HFFc6 (cell line): ENCODE measurements at places on chromosomes 4 and X.

DNA sequence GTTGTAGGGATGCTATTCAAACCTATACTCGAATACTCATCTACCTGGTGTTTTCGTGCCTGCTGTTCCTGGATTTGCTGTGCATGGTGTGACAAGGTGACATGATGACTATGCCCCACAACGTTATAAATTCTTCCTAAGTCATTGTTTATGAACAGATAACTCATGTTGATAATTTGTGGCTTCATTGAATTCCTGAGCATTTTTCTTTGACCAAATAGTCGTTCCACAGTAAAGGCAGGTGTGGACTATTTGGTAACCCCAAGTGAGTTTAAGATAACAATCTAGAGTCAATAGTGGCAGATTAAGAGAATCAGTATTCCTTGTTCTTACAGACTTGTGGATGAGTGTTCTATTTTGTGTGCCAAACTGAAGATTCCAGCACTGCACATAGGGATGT lies 59.9 kb downstream of the SNX25 start:
- peaks cover 61% of the 10 kb centered on the region for H3K4me1 ChIP-seq
- no peak overlapping the region for H3K4me3 ChIP-seq
- H3K27ac ChIP-seq = no peak overlapping the region
- H3K27me3 ChIP-seq = no peaks in the 10 kb centered on the region; the same call in 1 of the 2 replicates

- no peaks in the 10 kb centered on the region for H3K27me3 ChIP-seq
- H3K4me1 ChIP-seq = no peaks in the 10 kb centered on the region
- no peaks in the 10 kb centered on the region for H3K36me3 ChIP-seq
- DNase-seq = no peak
Measured at GRCh38 chrX:140701480-140701879, 8.1 kb upstream of the LINC00632 start.

GRCh38 chrX:3465017-3465416 lies 118.6 kb upstream of the MXRA5 start:
- H3K27ac ChIP-seq = no peak overlapping the region
- H3K4me1 ChIP-seq = peaks cover 18% of the 10 kb centered on the region
- no peak for DNase-seq
- no peaks in the 10 kb centered on the region for H3K36me3 ChIP-seq
- H3K27me3 ChIP-seq = peaks cover 4% of the 10 kb centered on the region; the same call in 1 of the 2 replicates

- H3K4me1 ChIP-seq = peaks cover 68% of the 10 kb centered on the region
- no peak overlapping the region for H3K27ac ChIP-seq
- H3K36me3 ChIP-seq = no peaks in the 10 kb centered on the region
- DNase-seq = no peak
Measured at GRCh38 chr4:15455290-15455689, 14.4 kb upstream of the CC2D2A start.

GRCh38 chrX:28586286-28586685 lies 960 bp upstream of the IL1RAPL1 start:
- no peak overlapping the region for H3K4me3 ChIP-seq
- no peaks in the 10 kb centered on the region for H3K27me3 ChIP-seq
- no peak overlapping the region for H3K27ac ChIP-seq
- H3K4me1 ChIP-seq = no peaks in the 10 kb centered on the region
- no peak for DNase-seq
- no peaks in the 10 kb centered on the region for H3K36me3 ChIP-seq

DNA sequence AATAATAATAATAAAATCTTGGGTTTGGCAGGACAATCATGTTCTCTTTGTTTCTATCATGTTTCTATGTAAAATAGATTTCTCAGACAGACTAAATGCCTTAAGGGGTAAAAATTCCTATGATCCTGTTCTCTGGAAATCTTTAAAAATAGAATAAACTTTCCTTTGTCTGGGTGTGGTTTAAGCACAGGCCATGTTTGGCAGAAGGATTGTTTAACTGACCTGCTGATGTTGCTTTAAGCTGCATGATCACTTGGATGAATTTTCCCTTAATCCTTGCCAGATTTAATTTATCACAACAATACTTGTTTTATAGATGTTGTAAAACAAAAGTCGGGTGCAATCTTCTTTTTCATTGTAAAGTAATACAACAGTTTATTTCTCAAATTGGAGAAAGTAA lies 341.7 kb upstream of the FAT1 start:
- H3K27me3 ChIP-seq = peaks cover 3% of the 10 kb centered on the region
- DNase-seq = no peak
- H3K4me1 ChIP-seq = peaks cover 9% of the 10 kb centered on the region
- no peak overlapping the region for H3K27ac ChIP-seq

DNA sequence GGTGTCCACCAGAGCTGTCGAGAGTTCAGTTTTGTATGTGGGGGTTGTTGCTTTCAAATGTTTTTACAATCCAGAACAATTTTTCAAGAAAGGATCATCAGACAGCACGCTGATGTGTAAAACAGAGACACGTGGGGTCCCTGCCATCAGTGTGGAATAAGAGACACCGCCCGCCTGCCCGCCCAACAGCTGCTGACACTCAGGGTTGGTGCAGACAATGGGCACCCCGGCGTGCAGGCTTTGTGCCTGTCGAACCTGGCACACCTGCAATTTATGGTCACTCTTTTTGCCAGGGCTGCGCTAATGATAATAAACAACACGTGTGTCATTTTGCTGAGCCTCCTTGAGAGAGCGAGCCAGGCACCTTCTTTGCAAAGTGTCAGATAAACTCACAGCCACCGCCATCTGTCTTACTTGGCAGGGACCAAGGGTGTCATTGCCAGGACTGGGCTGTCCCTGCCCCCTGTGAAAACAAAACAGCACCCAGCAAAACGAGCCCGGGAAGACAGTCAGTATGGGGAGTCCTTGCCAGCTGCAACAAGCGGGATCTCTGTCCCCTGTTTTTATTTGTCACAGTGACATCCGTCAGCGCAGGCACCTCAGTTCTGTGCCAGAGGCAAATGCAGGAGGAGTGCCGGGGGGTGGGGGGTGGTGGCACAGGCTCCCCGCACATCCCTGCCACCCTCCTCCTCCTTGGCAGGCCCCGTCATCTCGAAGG lies 69.1 kb downstream of the PSAPL1 start:
- H3K27me3 ChIP-seq = peaks cover 45% of the 10 kb centered on the region
- no peak for DNase-seq
- H3K4me1 ChIP-seq = no peaks in the 10 kb centered on the region
- H3K27ac ChIP-seq = no peak overlapping the region

DNA sequence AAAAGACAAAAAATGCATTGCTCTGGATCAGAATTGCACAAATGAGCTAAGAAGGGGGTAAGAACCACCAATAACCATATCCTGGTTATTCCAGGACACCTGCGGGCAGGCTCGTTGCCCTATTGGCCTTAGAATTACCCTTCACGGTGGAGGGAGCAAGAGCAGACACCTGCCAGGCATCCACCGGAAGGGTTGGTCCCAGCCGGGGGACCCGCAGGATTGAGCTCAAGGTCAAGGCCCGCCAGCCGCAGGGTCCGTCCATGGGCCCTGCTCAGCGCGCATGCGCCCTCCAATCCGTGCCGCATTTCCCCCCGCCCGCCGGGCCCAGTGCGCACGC lies 575 bp downstream of the SLC25A6 start:
- peak overlapping the region; percentile 91 for H3K27ac ChIP-seq
- peaks cover 40% of the 10 kb centered on the region for H3K36me3 ChIP-seq
- no peak for DNase-seq
- H3K4me1 ChIP-seq = peaks cover 47% of the 10 kb centered on the region
- peaks cover 6% of the 10 kb centered on the region for H3K27me3 ChIP-seq

GRCh38 chrX:20382082-20382481 lies 115.4 kb upstream of the RPS6KA3 start:
- no peak overlapping the region for H3K4me3 ChIP-seq
- DNase-seq = no peak
- peaks cover 8% of the 10 kb centered on the region for H3K4me1 ChIP-seq
- H3K27ac ChIP-seq = no peak overlapping the region
- peaks cover 1% of the 10 kb centered on the region; the same call in 1 of the 2 replicates for H3K27me3 ChIP-seq
- no peaks in the 10 kb centered on the region for H3K36me3 ChIP-seq

DNA sequence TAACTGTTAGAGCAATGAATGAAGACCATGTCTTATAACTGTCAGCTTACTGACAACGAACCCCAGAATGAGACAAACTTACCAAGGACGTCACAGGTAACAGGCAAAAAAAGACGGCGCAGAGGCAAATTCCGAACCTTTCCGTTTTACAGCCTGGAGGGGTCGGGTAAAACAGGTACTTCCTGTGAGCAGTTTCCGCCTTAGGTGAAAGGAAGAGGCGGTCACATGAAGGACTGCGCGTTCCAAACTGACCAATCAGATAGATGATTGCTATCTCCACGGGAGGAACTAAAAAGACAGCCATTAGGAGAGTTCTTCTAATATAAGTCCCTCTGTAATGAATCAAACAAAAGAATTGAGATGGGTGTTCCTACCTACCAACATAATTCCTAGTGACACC lies at the start of gene COX7B2:
Gene COX7B2 (minus strand): TSS at position 168 of the 400 bp plus-strand sequence. CDS start 174,053 bp downstream, outside the sequence.
- DNase-seq = no peak
- no peaks in the 10 kb centered on the region for H3K36me3 ChIP-seq
- H3K4me3 ChIP-seq = no peak within 1 kb of the TSS
- H3K4me1 ChIP-seq = no peaks in the 10 kb centered on the region
- no peak within 1 kb of the TSS for H3K27ac ChIP-seq

- peak overlapping the region; percentile 33; the same call in 1 of the 2 replicates for H3K27ac ChIP-seq
- H3K4me1 ChIP-seq = peaks cover 7% of the 10 kb centered on the region
- H3K4me3 ChIP-seq = no peak overlapping the region
- H3K36me3 ChIP-seq = peaks cover 8% of the 10 kb centered on the region
- no peak for DNase-seq
Measured at GRCh38 chrX:12970691-12971202, 4.2 kb upstream of the TMSB4X start.

- DNase-seq = no peak
- H3K36me3 ChIP-seq = peaks cover 72% of the 10 kb centered on the region
- no peaks in the 10 kb centered on the region; the same call in 1 of the 2 replicates for H3K27me3 ChIP-seq
- H3K4me1 ChIP-seq = peaks cover 21% of the 10 kb centered on the region
- H3K27ac ChIP-seq = peak overlapping the region; percentile 29; the same call in 1 of the 2 replicates
- H3K4me3 ChIP-seq = no peak overlapping the region
Measured at GRCh38 chr4:128848461-128848860, 39.0 kb downstream of the JADE1 start.

- no peaks in the 10 kb centered on the region for H3K36me3 ChIP-seq
- H3K4me3 ChIP-seq = no peak overlapping the region
- no peaks in the 10 kb centered on the region for H3K27me3 ChIP-seq
- no peaks in the 10 kb centered on the region for H3K4me1 ChIP-seq
Measured at GRCh38 chrX:125895518-125895917, 270.6 kb downstream of the DCAF12L2 start.

DNA sequence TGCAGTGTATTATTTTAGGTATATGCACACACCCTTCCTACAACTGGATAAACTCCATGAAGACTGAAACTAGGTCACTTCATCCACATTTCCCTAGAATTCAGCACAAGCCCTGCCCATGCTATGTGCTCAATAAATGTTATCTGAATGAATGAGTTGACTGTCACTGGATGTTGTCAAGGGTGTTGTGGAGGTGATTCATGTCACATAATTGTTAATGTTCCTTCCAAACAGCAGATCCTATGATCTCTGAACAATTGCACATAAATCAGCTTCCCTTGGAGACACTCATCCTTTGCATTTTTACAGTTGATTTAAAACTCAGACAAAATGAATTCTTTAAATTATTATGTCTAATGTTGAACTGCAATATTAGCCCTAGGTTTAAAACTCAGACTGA lies 154.7 kb downstream of the TSPAN5 start:
- H3K27me3 ChIP-seq = peaks cover 1% of the 10 kb centered on the region
- peak overlapping the region; percentile 14; the same call in 1 of the 2 replicates for H3K27ac ChIP-seq
- peaks cover 56% of the 10 kb centered on the region for H3K36me3 ChIP-seq
- DNase-seq = no peak
- H3K4me3 ChIP-seq = no peak overlapping the region

GRCh38 chrX:135581496-135581895 lies 61.0 kb downstream of the INTS6L start:
- no peak overlapping the region for H3K4me3 ChIP-seq
- DNase-seq = no peak
- no peaks in the 10 kb centered on the region for H3K36me3 ChIP-seq
- no peak overlapping the region for H3K27ac ChIP-seq
- no peaks in the 10 kb centered on the region; the same call in 1 of the 2 replicates for H3K27me3 ChIP-seq

DNA sequence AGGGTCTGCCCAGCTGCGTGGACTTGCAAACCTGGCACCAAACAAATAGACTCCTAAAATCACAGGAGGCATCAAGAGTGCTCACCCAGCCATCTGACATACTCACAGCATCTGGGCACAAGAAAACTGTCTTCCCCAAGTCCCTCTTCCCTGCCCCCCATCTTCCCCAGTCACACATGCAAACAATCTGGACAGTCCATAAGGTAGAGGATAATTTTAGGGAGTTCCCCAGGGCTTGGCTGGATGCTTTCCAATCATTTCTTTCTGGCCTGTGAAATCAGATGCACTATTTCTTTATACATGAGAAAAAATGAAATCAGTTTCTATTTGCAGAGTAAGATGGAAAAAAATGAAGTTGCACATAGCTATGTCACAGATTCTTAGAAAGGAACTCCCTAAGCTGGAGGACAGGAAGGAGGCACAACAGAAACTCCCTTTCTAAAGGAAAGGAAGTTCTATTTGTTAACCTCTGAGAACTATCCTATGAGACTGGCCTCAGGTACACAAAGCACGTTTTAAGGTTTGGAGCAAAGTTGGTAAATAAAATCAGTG lies 342.3 kb downstream of the HNRNPD start:
- H3K4me1 ChIP-seq = no peaks in the 10 kb centered on the region
- DNase-seq = no peak
- no peaks in the 10 kb centered on the region for H3K36me3 ChIP-seq
- H3K27me3 ChIP-seq = no peaks in the 10 kb centered on the region
- no peak overlapping the region for H3K4me3 ChIP-seq

GRCh38 chrX:2497961-2498780 lies 2.6 kb downstream of the DHRSX start:
- no peaks in the 10 kb centered on the region; the same call in 1 of the 2 replicates for H3K27me3 ChIP-seq
- peak overlapping the region; percentile 80 for H3K27ac ChIP-seq
- peak overlapping the region; percentile 79 for H3K4me3 ChIP-seq
- no peaks in the 10 kb centered on the region for H3K36me3 ChIP-seq
- DNase-seq = no peak

- H3K4me1 ChIP-seq = peaks cover 33% of the 10 kb centered on the region
- H3K27me3 ChIP-seq = peaks cover 3% of the 10 kb centered on the region
- no peak for DNase-seq
Measured at GRCh38 chrX:65745992-65746391, 78.5 kb downstream of the MSN start.

DNA sequence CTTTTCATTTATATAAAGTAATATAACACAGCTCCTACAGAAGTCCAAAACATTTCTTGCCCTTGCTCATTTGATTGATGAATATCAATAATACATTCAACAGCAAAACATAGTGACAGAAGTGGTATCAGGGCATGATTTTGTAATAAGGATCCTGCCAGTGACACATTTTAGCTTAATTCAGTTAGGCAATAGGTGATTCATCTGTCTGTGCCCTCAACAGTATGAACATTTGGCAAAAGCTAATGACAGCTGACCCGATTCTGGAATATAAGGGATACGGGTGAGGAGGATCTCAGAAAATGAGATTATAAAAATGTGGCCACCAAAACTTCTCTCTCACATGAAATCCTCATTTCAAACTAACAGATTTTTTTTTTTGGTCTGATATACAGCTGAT lies 294.0 kb downstream of the CAMK2D start:
- H3K27me3 ChIP-seq = peaks cover 10% of the 10 kb centered on the region
- H3K4me1 ChIP-seq = peaks cover 58% of the 10 kb centered on the region
